HTR-8/SVneo (cell line): ENCODE measurements at places on chromosomes 12 and 14.

- no peak for DNase-seq
These were observed 5.5 kb downstream of the TMEM63C start for GRCh38 chr14:77186911-77187648.

DNA sequence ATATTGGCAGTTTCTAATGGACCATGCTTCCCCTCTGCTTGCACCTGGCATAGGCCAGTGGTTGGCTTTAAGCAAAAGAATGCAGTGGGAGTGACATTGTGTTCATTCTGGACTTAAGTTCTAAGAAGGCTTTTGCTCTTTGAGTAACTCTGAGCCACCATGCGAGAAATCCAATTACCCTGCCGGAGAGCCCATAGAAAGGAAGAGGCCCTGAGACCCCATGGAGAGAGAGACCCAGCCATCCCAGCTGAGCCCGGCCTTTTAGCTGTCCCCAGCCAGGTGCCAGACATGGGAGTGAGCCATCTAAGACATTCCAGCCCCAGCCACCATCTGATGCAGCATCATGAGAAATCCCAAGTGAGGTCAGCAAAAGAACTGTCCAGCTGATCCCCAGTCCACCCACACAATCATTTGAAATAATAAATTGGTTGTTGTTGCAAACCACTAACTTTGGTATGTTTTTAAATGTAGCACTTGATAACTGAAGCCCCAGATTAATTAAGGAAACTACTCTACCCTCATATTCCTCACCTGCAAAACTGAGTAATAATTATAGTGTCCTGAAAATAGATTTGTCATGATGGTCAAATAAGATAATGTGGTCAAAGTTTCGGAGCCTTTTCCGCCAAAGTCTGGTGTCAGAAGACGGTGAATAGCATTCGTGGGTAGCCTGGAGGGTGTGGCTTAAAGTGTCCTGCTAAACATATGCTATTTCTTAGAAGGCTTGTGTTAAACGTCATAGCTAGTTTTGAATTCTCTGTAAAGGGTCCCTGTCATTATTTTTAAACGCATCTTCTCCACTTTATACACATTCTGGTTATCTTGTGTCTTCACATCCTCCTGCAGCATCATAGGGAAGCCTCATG is 166.6 kb upstream of the PELI2 start:
- DNase-seq: no peak

DNA sequence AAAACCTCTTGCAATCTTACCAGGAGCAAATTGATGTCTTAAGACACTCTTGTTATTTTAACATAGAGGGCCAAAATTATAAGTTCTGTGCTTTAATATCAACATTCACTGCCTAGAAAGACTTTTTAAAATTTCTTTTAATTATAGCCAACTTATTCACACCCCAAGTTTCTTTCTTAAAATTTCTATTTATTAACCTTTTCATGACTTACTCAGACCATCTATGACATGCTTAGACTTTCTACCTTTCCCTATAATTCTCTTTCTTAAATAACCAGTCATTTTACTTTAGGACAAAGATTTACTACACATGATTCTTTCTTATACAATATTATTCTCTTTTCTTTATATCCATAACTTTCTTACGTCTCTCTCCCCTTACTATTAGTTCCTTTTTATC is 220.4 kb downstream of the NUBPL start:
- DNase-seq: no peak

- no peak for DNase-seq
These were observed 121.5 kb downstream of the CAPZA3 start for GRCh38 chr12:18859400-18859799.

GRCh38 chr14:45254771-45255170 is 1.8 kb upstream of the MIS18BP1 start:
- DNase-seq: no peak

DNA sequence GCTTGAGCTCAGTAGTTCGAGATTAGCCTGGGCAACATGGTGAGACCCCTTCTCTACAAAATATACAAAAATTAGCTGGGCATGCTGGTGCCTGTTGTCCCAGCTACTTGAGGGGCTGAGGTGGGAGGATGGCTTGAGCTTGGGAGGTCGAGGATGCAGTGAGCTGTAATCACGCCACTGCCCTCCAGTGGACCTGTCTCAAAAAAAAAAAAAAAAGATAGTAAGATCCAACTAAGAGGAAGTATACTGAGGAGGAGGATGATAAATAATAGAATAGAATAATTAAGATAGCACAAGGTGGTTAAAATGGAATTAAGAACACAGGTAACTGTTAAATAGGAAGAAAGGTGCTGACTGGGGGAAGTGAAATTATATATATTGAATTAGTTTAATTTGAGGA is 37.0 kb upstream of the BAZ1A start:
- DNase-seq: no peak

DNA sequence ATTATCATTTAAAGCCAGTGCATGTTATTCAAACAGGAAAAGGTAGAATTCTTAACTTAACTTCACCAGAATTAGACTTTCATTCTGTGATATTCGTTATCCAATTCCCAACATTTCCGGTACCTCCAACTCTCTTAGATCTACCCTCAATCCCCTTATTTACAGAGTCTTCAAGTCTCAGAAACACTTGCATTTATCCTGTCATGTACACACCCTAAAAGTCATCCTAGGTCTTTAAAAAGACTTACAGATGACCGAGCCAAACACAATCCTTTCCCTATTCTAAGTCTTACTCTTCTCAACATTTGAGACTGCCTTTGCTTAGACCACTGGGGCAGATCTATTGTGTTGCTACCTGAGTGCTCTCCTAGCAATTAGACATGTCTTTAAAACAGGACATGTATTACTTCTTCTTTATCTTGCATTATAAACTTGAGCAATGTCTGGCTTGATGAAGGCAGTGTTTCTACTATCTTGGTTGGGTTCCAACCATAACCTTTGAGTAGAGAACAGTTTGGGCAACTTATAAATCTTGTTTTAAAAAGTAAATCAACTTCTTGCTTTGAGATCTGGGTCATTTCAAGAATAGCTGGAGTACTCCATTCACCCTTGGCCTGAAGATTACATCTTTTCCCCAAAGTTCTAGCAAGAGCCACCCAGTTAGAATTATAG is 140.6 kb upstream of the PLEKHG7 start:
- no peak for DNase-seq

- DNase-seq: no peak
These were observed 58.9 kb downstream of the FBXO34 start for GRCh38 chr14:55329999-55330710.

DNA sequence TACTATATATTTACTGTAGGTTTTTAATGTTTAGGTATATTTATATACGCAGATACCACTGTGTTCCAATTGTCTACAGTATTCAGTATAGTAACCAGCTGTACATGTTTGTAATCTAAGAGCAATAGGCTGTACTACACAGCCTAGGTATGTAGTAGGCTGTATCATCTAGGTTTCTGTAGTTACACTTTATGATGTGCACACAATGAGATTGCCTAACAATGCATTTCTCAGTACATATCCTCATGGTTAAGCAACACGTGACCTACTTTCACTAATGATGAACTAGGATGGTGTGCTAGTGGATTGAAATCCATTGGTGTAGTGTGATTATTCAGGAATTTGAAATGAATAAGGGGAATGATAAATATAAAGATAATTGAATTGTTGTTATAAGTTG is 77.7 kb downstream of the ETNK1 start:
- DNase-seq: no peak

- DNase-seq: no peak
These were observed 9.0 kb downstream of the TPH2 start for GRCh38 chr12:71947645-71948105.

GRCh38 chr12:110919720-110920119 is 659 bp downstream of the MYL2 start:
- DNase-seq: no peak

GRCh38 chr14:52992236-52992870 is 41.5 kb upstream of the FERMT2 start:
- no peak for DNase-seq

- DNase-seq: no peak
These were observed 32.0 kb downstream of the CCDC92 start for GRCh38 chr12:123940627-123940966.

GRCh38 chr12:46470975-46471374 is 98.4 kb upstream of the SLC38A2 start:
- DNase-seq: no peak

DNA sequence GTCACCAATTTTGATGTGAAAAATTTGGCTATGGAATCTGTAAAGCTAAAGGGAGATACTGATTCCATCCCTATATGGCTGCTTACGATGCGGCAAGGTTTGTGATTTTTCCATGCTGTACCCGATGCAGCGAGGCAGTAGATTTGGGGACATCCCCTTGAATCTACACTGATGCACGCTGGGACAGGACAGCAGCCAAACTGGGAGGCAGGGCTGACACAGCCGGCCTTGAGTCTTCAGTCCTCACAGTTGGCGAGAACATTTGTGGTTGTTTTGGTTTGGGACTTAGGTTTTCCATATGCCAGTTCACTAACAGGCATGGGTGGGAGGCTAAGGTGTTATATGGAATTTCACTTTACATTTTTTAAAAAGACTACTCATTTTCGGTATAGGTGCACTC is 3.8 kb downstream of the GALNT16 start:
- DNase-seq: no peak

DNA sequence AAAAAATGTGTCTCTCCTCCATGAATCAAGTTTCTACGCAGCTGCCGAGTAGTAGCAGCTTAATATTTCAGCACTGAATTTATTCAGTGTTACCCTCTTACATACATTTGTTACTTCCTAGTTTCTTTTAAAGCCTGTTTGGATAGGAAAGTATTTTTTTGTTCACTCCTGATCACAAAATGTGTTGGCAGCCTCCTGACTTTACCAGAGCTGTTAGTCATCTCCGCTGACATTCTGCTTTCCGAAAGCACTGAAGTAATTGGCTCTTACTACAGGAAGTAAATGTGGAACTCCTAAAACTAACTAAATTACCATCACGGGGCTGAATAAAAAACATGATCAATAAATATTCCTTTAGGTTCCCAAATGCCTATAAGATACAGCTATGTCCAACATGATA is 225.5 kb downstream of the EPS8 start:
- no peak for DNase-seq

GRCh38 chr12:27915021-27915420 is 57.5 kb downstream of the PTHLH start:
- no peak for DNase-seq

DNA sequence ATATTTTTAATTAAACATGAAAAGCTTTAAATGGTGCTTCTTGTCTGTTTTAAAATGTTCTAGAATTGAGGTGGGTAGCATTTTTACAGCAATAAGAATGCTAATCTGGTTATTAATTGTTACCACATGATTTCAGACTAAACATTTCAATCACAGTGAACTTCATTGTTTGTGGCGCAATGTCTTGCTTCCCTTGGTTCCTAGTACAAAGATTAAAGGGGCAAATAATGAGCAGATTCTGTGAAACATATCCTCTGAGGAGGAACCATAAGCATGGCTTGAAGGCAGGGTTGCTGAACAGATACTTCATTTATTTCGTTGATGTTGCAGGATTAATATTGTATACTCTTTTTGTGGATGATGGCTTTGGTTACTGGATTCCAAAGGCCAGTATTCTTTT is 162.1 kb downstream of the FUT8 start:
- DNase-seq: no peak

DNA sequence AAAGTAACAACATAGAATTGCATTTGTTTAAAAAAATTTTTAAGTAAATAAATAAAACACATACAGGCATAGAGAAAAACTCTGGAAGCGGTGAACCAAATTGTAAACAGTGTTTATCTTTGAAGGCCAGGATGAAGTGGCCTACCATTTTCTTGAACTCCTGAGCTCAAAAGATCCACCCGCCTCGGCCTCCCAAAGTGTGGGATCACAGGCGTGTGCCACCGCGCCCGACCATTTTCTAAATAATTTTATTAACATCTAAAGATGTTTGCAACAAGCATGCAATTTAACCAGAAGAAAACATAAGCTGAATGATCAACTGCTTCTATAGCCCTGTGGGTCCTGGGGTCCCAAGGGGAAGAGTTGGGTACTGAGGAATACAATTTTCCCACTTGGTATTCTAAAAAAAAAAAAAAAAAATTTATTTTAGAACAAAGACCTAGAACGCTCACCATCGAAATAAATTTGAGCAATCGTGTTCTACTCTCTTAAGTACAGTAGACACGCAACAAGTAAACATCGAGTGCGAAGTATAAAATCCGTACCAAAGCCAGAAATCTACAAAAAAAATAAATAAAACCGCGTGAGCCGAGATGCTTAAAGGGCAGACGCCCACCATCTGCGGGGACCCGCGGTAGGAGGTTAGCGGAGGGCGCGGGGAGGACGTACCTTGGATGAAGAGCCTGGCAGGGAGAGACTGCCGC is 484 bp downstream of the MIS18BP1 start:
- DNase-seq: no peak

- no peak for DNase-seq
These were observed 161.6 kb downstream of the SLC41A2 start for GRCh38 chr12:104796475-104796862.

- no peak for DNase-seq
These were observed 51.7 kb upstream of the RTL1 start for GRCh38 chr14:100955201-100955600.

GRCh38 chr12:56931474-56931978 is 2.7 kb downstream of the SDR9C7 start:
- DNase-seq: no peak
